GM12891 (cell line): ENCODE measurements at places on chromosomes 5 and 9.

DNA sequence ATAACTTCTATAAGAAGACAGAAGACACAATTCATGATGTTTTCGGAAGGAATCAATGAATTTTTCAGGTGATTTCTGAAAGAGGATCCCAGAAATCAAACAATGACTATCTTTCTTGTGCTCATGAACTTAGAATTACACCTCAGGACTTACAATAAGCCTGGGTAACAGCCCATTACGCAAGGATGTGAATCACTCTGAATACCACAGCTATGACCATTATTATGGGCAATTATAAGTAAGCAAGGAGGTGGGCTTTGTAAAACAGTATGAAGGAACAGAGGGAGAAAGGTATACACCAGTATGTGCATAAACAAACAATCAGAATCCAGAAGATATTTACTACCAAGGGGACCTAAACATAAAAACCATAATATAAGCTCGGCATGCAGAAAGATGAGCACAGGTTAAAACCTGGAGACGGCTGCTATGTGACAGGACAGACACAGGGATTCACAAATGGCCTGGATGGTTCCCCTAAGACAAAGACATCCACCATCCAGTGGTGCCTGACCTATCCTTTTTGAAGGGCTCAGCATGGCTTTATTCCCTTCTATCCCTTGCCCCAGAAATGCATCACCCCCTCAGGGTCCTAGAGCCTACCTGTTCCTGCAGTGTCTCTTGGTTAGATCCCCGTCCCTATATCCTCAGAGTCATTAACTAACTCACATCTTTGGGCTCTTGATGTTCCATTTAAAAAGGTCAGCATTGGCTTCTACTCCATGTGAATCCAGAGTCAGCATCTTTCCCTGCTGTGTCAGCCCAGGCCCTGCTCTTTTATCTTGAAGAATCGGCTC is 21.8 kb upstream of the PPP2CA start:
- no peak for DNase-seq

- DNase-seq = no peak
Observed at GRCh38 chr9:128556276-128556675, 3.9 kb downstream of the SPTAN1 start.

DNA sequence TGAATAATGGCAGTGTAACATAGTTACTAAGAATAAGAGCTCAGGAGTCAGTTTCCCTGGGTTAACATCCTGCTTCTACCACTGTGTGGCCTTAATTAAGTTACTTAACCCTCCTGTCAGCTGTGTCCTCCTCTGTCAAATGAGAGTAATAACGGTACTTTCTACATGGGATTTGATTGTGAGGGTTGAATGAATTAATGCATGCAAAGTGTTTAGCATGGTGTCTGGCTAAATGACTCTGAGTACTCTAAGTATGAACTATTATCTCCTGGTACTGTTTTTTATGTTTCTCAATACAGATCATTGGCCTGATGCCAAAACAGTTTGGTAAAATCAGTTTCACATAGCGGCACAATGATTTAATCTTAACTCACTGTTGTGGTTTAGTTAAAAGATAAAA is 19.6 kb downstream of the ZNF131 start:
- DNase-seq = no peak

DNA sequence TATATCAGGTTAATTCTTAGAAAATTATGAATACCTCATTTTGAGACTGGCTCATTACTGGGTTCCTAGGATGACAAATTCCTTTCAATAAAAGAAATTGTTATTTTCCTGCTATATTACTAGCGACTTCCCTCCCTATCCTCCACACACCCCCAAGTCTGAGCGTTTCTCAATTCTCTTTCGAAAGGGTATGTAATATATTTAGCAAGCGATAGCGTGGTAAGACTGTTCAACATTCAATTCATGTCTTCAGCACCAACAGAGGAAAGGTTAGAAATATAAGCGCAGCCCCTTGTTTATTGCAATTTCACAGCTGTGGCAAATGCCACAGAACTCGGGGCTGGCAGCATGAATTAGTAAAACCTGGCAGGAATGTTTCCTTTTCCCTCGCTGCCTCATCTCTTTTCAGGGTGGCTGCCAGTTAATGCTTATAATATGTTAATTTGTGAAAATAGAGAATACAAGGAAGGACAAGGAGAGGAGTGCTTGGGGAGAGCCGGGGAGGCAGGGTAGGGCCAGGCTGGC is 152.7 kb upstream of the TBCA start:
- DNase-seq = no peak

DNA sequence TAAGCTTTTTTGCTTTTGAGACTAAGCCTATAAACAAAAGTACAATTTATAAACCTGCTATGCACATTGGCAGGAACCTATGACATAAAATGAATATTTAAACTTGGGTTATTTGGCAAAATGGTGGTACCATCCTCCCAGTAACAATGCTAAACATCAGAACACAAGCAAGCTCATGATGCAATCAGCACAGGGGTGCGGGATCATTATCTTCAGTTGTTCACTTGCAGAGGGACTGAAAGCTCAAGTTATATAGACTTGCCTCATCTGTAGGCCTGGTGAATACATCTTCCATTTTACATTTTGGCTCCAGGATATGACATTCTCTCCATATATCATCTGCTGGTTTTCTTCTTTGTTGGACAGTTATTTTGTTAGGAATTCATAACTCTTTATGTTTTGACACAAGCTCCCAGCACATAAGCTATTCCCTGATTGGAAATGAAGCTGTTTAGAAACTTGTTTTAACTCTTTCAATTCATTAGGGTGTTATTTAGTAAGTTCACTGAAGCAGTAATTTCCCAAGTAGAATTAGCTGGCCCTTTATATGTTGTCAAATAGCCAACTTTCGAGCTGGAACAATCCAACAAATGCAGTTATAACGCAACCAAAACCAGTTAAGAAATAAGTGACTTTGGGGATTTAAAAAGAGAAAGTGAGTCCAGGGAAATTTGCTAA is 124.7 kb upstream of the LIFR start:
- no peak for DNase-seq

GRCh38 chr5:144467792-144468191 is 297.1 kb downstream of the KCTD16 start:
- no peak for DNase-seq

GRCh38 chr5:151896031-151896691 is 28.5 kb downstream of the GLRA1 start:
- DNase-seq = no peak

- DNase-seq = no peak
Observed at GRCh38 chr5:141935538-141935937, 11.9 kb downstream of the DELE1 start.

DNA sequence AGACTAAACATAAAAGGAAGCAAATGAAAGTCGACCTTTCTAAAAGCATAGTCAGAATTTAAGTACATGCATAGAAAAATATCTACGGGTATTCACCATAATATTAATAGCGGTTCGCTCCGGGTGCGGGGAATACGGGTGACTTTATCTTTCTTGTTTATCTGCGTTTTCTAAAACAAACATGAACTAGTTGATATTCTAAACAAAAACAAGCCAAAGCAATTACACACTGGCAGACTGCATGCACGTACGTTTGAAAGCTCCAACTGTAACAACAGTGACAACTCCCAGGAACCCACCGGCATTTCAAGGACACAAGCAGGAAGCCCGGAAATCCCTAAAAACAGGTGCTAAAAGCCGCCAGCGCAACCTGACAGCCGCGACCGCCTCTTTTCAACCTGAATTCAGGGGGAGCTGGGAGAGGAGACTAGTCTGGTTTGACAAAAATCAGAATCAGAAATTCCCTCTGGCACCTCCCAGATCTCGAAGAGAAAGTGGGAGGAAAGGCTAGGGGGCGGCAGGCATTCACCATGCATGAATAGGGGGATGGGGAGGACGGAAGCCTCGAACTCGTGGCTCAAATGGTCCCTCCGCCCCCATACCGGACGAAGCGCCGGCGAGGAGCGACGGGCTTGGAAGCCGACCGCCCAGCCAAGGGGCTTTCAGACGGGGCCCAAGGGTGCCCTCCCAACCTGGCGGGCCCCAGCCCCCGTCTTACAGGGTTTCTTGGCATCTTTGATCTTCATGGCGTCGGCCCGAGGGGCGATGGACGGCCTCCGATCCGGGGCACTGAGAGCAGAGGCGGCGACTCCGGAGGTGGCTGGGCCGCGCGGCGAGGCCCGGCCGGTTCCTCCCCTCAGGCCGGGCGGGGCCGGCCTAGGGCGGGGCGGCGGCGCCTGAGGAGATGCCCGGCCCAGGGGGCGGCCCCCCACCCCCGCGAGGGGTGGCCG is at the start of gene PANK3:
PANK3 (minus strand) TSS at position 831 of the 950 bp plus-strand sequence; CDS start at position 746, 85 bp downstream.
- peak; percentile 71 for DNase-seq

- DNase-seq = no peak
Observed at GRCh38 chr5:39578887-39579497, 154.2 kb upstream of the DAB2 start.

GRCh38 chr5:155049569-155050383 is 36.2 kb downstream of the KIF4B start:
- DNase-seq = no peak
